Stimulated activated CD8-positive, alpha-beta memory T cell treated with anti-CD3 and anti-CD28 coated beads, Interleukin-4, amount 100 ng/mL, for 1 hour (primary cell): ENCODE measurements at places on chromosomes 2 and 18.

GRCh38 chr18:46427216-46427995 is 229.6 kb downstream of the LOXHD1 start:
- no peak for DNase-seq

GRCh38 chr2:162267496-162267895 is 24.3 kb upstream of the FAP start:
- DNase-seq, result no peak

- DNase-seq, result no peak
Measured at GRCh38 chr18:29726646-29727045, 1315.9 kb downstream of the DSC3 start.

DNA sequence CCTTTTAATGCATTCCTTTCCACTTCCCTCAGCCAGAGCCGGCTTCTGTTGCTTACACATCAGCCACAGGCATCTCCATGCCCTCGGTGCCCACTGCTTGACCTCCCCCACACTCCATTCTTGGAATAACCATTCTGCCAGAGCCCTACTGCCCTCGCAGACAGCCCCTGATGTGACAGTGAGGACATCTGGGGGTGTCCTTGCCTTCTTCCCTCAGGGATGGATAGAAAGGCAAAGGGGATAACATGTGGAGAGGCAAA is 6.4 kb upstream of the NPPC start:
- no peak for DNase-seq

DNA sequence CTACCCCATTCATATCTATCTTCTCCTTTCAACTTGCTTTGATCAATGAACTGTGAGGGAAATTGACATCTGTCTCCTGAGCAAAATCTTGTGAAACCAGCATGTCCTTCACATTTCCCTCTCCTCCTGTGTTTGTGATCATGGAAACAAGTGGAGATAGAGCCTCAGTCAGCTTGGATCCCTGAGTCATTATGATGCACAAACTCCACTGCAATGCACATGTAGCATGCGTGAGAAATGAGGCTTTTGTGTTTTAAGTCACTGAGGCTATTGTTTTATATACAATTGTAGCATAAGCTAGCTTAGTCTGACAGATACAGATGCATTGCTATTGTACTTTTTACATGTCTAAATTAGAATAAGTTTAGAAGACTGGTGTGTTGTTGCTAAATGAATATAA is 85.2 kb upstream of the HNMT start:
- no peak for DNase-seq

DNA sequence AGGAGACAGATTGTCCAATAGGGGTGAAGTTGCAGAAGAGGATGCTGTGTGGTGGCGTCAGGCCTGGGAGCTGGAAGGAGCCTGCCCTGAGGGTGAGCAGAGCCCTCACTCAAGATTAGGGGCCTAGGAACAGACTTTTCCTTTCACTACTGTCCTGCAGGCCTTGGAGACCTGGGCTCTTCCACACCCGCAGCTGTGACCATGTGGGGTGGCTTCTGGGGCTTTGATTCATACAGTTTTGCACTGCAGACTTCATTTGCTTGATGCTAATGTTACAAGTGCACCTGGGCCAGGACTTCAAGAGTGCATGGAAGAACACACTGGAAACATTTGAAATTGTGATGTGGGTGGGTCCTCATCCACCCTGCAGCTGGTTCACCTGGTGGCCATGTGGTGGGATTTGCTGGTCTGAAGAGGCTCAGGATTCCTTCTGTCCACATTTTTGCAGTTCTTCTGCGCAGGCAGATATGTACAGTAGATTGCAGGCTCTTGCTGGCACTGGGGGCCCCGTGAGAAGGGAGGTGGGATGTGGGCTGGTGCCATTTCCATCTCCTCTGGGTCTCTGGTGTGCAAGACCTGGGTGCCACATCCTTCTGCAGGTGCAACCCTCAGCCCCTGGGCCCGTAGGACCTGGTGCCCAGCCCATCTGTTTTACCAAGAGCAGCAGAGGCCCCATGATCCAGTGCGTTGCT is 9.9 kb downstream of the GLI2 start:
- no peak for DNase-seq

GRCh38 chr2:3248754-3249475 is 128.7 kb downstream of the EIPR1 start:
- no peak for DNase-seq

DNA sequence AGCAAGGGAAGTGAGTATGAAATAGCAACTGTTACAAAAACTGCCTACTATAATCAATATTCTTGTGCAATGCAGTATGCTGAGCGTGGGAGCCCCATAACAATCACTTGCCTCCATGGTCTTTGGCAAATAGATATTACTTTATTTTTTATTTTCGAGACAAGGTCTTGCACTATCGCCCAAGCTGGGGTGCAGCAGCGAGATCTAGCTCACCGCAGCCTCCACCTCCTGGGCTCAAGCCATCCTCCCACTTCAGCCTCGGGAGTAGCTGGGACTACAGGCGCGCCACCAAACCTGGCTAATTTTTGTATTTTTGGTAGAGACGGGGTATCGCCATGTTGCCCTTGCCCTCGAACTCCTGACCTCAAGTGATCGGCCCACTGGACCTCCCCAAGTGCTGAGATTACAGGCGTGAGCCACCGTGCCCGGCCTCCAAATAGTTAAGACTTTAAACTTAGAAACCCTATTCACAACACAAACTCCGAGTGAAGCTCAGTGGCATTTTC is 1.2 kb upstream of the CCNT2 start:
- no peak for DNase-seq

GRCh38 chr2:105604938-105605337 is 139.8 kb upstream of the NCK2 start:
- DNase-seq, result no peak

DNA sequence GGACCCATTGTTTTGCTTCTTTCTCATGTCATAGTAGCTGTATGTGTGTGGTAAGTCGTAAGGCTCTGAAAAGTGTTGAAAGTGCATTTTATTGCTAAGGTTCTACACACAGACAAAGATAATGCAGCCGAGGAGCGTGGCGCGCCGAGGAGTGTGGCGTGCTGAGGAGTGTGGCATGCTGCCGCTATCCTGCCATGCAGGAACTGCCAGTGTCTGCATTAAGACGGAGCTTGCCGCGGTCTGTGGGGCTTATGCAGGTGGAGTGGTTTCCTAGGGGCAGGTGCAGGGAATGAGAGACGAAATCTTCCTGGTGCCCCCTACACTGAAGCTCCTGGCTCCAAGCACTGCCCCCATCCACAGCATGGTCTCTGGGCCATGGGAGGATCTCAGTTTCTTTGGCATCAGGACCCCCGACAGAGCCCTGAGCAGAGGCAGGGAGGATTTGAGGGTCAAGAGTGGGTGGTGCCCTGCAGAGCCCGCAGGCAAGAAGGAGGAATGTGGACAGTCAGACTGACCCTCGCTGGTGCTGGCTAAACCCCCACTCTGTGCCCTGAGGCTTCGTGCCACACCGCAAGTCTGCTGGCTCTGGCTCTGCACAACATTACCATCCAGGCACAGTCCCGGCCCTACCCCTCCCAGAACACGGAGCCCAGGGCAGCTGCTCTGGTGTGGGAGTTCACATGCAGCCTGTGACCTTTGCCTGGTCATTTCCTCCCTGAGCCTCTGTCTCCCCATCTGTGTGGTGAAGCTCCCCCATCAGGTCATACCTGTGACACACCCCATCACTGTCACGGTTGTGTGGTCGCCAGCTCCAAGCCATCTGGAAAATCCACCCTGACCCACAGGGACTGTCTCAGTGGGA is 3.2 kb downstream of the SNED1 start:
- DNase-seq, result no peak

GRCh38 chr2:207663870-207664545 is 38.8 kb upstream of the METTL21A start:
- DNase-seq, result no peak

- DNase-seq, result no peak
Measured at GRCh38 chr2:101300836-101301235, 7.7 kb downstream of the RNF149 start.

GRCh38 chr18:35590935-35591334 is 9.4 kb downstream of the GALNT1 start:
- no peak for DNase-seq

GRCh38 chr18:10928772-10929373 is 220.5 kb downstream of the PIEZO2 start:
- no peak for DNase-seq

DNA sequence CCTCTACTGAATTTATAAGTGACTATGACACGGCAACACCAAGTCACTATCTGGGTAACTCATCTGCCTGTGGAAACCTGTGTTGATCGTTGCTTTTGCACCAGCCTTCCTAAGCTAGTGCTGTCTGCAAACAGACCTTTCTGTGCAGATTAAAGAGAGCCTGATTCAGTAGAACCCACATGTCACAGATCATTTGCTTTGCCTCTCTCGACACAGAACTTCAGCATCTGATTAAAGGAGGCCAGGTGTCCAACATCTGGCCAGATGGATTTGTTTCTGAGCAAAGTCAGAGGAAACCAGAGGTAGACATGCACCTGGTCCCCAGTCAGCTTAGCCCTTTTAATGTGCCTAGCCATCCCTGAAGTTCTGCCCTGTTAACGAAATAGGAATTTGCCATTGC is 15.0 kb upstream of the TTR start:
- DNase-seq, result no peak

DNA sequence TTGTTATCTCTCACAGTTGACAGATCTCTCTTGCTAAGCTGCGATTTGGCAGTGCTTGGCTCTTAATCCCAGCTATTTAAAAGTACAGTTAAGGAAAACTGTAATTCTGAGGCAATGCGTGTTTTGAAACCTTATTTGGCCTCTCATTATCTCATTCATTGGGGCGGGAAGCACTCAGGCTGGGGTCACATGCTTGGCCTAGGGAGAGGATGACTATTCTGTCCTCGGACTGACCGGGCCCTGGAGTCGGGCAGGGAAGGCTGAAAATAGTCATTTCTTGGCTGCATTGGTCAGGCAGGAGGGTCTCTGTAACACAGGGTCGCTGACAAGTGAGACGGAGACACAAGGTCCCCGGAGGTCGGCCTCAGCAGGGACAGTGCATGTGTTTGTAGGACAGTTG is 20.2 kb upstream of the EMILIN2 start:
- DNase-seq, result no peak

GRCh38 chr2:24855726-24856125 is 62.5 kb downstream of the CENPO start:
- DNase-seq, result no peak

DNA sequence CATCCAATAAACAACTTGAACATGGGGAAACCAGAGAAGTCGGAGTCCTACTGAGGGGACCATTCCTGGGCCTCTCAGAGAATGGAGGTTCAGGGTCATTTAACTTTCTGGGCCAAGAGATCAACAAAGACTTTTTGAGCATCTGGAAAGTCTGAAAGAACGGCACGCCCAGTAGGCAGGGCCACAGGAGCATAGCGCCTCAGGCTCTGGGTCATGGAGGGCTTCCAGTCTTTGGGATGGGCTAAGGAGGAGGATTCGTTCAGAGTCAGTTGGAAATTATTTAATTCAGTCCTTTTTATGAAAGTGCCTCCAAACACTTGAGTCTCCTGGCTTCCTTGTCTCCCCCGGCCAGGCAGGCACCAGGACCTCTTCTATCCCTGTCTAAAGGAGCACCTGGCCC is 101.1 kb upstream of the GLI2 start:
- no peak for DNase-seq

GRCh38 chr18:56389190-56389589 is 249.2 kb downstream of the TXNL1 start:
- DNase-seq, result no peak

- DNase-seq, result no peak
Measured at GRCh38 chr2:207283356-207283755, 117.6 kb upstream of the KLF7 start.

- no peak for DNase-seq
Measured at GRCh38 chr2:176567361-176567760, 298.1 kb downstream of the MTX2 start.

- no peak for DNase-seq
Measured at GRCh38 chr18:56003009-56003719, 415.2 kb upstream of the TCF4 start.

DNA sequence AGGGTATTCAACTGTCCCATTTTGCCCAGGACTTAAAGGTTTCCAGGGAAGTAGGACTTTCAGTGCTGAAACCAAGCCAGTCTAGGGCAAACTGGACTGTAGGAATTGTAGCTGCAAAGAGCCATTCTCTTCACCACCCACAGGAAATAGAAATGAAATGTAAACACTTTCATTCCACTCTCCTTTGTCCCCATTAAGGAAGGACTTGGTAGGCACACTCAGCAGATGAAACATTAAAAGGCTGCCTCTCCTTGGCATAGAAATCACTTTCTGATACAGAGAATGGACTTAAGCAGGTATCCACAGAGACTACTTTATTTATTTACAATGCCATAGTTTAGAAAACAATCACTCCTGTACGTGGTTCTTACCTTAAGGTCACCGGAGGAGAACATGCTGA is 102.9 kb upstream of the CCDC195 start:
- DNase-seq, result no peak

DNA sequence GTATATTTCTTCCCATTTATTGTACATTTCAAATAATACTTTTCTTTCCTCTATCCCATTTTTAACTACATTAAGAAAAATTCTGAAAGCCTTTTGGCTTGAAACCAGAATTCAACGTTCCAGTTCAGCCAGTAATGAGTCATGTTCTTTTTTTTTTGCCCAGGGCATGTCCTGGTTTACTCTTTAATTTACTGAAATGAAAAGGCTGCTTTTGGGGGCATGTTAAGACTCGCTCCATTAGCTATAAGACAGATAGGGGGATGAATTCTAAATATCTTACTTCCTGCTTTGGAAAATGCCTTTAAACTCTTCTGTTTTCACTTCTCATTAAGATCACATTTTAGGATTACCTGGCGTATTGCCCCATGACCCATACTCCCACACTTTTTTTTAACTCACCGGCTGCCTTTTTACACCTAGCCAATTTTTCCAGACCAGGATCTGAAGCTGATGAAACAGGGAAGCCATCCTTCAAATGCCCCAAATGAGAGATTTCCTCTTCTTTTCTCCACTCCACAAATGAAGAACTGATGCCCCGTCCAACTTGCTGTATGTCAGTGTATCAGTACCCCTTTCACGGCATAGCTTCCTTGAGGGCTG is 585 bp downstream of the ABCA12 start:
- no peak for DNase-seq

- no peak for DNase-seq
Measured at GRCh38 chr2:128596396-128597120, 277.9 kb upstream of the HS6ST1 start.
